ENCODE measurements at places on chromosomes 13 and 19.
A peak's percentile ranks its signal among the peaks of the same experiment; 100 is the strongest.

GRCh38 chr13:94128430-94128829 is 351.1 kb downstream of the DCT start:
- no peak for DNase-seq

DNA sequence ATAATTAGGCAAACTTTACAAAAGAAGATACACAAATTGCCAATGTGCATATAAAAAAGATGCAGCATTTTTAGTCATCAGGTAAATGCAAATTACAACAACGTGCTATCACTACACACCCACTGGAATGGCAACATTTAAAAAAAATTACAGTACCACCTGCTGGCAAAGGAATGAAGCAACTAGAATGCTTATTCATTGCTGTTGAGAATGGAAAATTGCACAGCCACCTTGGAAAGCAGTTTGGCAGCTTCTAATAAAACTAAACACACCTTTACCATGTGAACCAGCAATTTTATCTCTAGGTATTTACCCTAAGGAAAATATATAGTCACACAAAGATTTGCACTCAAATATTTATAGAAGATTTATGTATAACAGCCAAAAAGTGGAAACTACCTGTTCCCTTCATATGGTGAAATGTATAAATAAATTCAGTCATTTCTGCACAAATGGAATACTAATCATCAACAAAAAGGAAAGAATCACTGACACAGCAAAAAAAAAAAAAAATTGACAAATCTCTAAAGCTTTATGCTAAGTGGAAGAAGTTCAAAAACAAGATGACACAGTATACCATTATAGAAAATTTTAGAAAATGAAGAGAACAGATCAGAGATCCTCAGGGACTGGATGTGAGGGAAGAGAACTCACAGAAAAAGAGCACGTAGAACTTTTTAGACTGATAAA is 30.3 kb downstream of the OXGR1 start:
- DNase-seq, result no peak

GRCh38 chr19:1269478-1270212 is 513 bp downstream of the CIRBP start:
- peak; percentile 67 for DNase-seq

DNA sequence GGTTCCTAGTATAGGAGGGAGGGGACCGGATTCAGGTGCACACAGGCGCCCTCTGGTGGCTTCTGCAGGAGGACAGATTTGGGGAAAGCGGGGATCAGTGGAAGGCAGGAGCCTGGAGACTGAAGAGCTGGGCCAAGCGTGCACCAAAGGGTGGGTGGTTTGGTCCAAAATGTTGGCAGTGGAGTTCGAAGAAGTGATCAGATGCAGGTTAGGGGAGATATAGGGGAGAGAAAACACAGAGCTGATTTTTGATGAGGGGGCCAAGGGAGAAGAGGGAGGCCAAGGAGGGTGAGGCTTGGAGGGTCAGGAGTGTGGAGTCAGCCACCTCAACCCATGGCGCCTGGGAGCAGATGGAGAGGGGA is 6.8 kb upstream of the CARM1 start:
- no peak for DNase-seq

DNA sequence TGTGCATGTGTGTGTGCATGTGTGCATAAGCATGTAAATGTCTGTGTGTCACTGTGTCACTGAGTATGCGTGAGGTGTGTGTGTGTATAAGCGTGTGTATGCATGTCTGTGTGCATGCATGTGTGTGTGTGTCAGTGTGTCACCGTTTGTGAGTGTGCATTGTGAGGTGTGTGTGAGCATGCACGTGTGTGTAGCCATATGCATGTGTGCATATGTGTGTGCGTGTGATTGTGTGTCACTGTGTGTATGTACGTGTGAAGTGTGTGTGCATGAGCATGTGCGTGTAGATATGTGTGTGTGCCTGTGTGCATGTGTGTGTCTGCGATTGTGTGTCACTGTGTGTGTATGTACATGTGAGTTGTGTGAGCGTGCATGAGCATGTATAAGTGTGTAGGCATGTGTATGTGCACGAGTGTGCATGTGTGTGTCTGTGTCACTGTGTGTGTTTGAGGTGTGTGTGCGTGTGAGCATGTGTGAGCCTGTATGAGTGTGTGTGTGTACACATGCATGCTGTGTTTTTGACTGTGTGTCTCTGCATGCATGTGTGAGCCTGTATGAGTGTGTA is 144.5 kb downstream of the NALCN start:
- no peak for DNase-seq

DNA sequence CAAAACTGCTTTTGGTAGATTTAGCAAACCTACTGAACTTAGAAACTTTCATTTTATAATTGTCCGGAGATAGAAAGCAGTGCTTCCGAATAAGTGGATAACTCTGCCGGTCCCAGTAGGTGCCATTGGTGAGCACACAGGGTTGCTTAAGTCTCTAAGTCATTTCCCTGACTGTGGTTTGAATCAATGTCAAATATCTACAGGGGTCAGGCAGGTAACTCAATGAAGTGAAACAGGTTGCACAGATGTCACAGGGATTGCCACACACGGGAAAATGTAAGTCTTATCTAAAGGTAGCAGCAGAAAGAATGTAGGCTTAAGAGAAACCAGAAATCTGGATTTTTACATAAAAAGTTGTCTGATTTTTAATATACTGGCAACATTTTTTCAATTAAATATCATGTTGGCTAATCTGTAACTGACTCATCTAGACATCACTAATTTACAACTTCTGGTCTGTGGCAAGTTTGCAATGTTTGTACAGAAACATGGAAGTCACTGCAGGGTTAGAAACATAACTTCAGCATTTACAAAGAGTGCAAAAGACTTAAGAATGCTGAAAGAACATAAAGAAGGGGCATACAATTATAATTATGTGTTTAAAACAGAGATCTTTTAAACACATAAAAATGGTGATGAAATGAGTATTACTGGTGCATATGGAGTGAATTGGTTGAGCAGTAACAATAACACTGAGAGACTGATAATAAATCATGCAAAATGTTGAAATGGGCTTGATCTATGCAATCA is 14.3 kb upstream of the LRRC63 start:
- DNase-seq, result no peak

- DNase-seq, result no peak
Measured at GRCh38 chr13:76378767-76379166, 507.4 kb downstream of the KCTD12 start.

Measured in skeletal muscle cell (primary cell).